ENCODE measurements at places on chromosomes 11 and 22.
A peak's percentile ranks its signal among the peaks of the same experiment; 100 is the strongest.

- DNase-seq: no peak
These were observed 25.0 kb upstream of the ARFGAP3 start for GRCh38 chr22:42881982-42882656.

DNA sequence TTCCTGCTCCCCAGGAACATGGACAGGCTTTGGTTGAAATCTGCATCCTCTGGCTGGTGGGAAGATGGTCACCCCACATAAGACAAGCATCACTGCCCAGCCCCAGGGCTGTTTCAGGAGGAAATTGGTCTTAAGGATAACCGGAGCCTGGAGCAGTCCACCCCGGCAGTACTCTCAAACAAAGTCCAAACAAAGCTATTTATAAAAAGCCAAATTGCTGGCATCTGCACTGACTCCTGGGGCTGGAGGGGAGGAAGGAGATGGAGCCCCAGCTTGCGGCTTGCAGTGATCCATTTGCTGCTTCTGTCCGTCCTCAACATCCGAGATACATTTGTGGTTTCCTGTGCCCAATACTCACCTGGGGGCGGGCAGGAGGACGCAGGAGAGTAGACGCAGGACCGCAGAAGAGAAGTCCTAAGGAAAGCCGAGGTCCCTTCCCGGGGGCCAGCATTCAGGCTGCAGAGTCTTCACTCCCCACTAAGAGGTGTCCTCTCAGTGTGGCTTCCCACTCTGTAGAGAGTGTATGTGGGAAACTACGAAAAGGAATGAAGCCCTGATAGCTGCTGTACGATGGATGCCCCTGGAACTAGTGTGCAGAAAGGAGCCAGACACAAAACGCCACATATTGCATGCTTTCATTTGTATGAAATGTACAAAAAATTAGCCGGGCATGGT is 107.3 kb upstream of the FGF3 start:
- DNase-seq: no peak

DNA sequence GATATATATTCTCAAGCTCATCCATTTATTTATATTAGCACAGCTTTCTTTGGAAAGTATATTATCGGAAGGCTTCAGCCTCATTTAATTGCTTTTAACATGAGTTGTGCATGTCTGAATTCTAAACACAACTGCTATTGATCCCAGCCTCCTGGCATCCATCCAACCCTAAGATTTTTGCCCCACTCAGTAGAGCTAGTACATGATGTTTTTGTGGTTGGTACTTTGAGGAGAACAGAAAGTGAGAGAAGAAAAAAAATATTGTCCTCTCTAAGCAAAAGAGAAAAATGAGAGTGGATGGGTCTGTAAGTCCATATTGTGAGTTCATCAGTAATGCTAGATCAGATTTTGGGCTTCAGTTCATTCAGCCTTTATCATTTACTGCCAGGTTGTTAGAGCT is 198.7 kb downstream of the DDX10 start:
- DNase-seq: no peak

DNA sequence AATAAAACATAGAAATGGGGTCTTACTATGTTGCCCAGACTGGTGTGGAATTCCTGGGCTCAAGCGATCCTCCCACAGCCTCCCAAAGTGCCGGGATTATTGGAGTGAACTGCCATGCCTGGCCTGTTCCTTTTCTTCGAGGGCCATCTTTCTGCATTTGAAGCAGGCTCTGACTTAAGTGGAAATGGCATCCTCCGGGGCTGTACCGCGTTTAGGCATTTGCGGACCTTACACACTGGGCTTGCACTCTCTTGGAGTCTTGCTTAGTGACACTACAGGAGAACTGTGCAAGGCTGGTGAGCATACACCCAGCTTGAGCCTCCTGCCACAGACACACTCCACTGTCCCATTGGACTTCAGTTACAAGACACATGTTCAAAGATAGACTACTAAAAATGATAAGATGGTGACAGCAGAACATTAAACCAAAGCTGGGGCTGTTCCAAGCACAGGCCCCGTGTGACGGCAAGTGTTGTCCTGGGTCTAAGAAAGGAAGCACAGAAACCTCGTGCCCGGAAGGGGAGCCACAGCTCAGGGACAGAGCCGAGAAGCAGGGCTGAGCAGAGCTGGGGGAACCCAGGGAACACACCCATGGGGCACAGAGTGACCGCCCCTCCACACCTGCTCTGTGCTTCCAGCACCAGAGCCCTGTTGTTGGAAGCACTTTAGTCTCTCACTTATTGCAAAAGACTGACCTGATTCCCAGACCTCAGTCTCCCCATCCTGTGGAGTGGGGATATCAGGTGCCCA is 59.0 kb upstream of the SHANK2 start:
- DNase-seq: no peak

DNA sequence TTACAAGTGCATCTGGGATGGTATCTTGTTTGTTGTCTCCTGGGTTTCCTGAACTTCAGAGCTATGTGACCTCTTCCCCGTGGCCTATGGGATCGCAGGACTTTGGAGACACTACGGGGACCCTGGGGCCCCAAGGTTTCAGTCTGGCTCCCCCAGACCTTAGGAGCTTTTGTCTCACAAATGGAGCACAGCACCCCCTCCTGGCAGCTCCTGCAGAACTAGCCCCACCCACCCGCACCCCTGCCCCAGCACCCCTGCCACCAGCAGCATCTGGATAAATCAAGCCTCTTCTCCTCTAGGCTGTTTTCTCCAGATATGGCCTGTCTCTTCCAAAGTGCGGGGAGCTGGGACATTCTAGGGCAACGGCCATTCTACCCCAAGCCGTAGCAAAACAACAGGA is 10.4 kb downstream of the RCOR2 start:
- no peak for DNase-seq

- DNase-seq: no peak
These were observed 15.7 kb downstream of the DTX4 start for GRCh38 chr11:59187587-59187986.

DNA sequence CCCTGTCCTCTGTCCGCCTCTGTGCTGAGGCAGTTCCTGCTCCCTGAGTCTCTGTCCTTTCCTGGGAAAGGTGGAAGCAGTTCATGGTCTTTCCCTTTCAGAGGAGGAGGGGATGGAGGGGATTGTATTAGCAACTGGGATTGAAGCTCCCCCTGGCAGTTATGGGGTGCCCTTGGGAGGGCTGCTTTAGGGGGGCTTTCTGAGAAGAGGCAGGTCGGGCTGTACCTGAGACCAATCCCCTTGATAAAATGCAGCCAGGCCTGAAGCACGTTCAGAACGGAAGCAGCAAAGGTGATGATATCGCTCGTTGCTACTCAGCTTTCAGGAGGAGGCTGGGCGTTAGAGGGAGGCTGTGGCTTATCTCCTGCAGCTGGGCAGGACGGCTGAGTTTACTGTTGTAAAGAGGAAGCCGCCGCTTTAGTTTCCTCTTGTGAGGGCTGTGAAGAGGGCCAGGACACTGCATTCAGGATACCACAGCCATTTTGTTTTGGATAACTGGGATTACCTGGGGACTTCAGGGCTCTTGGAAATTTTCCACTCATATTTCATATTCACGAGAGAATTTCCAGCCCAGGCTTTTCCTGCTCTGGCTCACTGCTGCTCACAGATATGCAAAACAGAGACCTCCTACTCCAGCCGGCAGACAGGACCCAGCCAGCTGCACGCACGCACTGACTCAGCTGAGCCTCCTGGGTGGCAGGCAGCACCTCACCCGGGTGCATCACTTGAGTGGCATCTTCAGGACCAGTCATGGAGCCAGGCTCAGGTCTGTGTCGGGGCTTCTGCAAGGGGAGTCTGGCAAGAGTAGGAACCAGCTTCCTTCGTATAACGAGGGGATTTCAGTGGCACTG is 798 bp downstream of the AMPD3 start:
- peak; percentile 63 for DNase-seq

DNA sequence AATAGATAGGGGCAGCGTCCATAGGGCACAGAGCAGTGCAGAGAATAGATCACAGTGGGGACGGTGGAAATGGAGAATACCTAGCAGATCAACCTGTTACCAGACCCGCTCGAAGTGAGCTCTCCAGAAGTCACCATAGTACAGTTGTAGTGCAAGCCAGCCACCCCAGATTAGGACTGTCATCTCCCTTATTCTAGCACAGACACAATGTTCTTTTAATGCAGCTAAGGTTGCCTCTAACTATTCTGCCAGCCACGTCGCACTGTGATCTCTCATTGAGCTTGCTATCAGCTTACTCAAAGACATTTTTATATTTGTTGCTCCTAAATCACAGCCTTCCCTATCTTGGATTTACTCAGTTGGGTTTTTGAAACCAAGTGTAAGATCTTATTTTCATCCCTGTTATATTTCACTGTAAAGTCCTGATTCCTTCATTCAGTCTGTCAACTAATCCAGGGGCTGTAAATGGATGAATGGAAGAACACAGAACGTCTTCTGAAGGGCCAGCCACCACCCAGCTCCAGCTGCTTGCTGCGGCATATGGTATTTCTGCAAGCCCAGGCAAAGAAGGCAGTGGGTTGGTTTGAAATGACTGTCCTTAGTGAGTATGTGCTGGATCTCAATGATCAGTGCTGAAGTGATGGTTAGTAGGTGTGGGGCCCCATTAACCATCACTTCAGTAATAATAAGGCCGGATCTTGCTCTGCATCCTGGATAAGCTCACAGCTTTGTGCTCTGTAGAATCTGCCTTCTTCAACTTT is 3.4 kb downstream of the PARVA start:
- no peak for DNase-seq

- no peak for DNase-seq
These were observed 10.0 kb upstream of the PLET1 start for GRCh38 chr11:112270551-112271180.

- DNase-seq: peak; percentile 67
These were observed at the start of gene PHF21A for GRCh38 chr11:46121301-46121723. TSS of gene PHF21A (minus strand) at chr11:46121454. CDS start at chr11:46084219, 37,235 bp downstream.

- no peak for DNase-seq
These were observed 460.5 kb downstream of the LRRC4C start for GRCh38 chr11:40998920-40999319.

GRCh38 chr22:47279746-47280145 is 517.3 kb downstream of the TBC1D22A start:
- no peak for DNase-seq

- no peak for DNase-seq
These were observed 282.9 kb downstream of the LUZP2 start for GRCh38 chr11:24779791-24780190.

DNA sequence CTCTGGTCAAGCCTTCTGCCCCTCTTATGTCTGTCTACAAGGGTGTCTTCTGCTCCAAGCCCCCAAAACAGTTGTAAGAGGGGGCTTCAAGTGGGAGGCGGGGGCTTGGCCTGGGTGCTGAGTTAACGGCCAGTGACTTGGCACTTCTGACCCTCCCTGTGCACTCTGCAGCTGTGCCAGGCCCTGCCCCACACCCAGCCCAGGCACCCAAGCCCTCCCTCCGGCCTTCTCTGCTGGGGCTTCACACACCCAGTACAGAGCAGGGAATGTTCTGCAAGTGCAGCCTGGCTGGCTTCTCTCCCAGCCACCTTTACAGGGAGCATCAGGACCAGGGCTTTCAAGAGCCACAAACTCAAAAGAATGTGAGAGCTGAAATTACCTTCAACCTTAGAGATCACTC is 3.8 kb downstream of the TMEM121B start:
- no peak for DNase-seq

GRCh38 chr11:3867209-3868091 is 12.0 kb downstream of the STIM1 start:
- DNase-seq: no peak

GRCh38 chr22:29167032-29167911 is 38.4 kb upstream of the EMID1 start:
- DNase-seq: no peak

DNA sequence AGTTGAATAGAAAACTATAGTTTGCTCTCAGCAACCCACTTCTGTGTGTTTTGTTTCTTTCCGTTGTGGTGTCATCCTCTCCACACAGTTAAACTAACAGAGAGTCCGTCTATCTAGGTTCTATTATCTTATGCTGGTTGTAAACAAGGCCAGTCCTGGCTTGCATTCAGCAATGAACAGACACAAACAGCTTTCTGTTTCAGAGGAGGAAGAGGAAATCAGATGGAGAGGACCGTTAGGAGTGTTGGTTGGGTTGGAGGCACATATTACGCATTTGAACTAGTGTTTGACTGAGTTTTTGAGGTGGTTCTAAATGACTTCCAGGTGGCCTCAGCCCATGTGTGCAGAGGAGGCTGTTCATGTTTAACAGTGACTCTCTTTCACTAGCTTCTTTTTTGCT is 129.5 kb upstream of the SORL1-AS1 start:
- no peak for DNase-seq

DNA sequence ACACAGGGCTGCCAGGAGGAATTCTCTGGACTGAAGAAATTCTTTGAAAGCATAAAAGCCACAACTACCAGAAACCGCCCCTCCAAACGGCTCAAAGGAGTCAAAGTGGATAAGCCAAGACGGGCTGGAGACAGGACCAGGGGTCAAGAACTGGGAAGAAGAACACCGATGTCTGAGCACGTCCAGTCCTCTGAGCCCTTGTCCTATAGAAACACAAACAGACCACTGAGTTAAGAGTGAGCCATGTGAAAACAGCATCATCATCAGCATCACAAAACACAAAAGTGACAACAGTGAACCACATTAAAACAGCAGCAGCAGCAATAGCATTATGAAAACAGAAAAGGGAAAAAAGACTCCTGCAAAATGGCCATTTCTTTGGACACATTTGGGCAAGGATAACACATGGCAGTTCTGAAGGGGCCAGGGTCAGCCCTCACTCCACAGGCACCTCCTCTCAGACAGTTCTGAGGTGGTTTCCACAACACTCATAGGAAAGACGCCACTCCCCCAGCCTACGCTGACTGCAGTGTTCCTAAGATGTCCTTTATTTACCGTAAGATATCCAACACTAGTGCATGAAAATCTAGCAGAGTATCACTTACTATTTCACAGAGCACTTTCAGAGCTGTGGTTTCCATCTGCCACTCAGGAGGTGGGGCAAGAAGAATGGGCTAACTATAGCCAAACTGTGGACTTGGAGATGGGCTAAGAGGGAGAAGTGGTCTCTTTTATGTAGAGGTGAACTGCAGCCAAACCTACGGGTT is 28.6 kb upstream of the YPEL1 start:
- DNase-seq: no peak

All from dorsolateral prefrontal cortex (tissue), 122 donors.